ENCODE measurements at places on chromosomes 5 and 9.

DNA sequence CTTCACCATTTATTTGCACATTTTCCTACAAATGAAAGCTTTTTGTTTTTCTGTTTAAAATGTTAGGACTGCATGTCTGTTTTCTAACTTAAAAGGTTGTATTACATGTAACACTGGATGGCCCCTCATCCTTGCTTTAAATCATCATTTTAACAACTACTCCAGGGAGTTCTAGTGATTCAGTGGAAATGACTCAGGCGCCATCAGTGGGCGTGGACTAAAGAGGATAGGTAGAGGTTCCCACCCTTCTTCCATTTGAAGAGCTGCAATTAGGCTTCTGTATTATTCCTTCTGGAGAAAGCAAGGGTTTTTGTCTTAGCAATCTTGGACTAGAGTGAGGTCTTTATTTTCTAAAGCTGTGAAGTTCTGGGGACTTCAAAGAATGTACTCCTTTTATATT lies 213.7 kb downstream of the TMEM38B start:
- no peak for DNase-seq

GRCh38 chr9:74444369-74444768 lies 52.8 kb upstream of the RORB start:
- no peak for DNase-seq

DNA sequence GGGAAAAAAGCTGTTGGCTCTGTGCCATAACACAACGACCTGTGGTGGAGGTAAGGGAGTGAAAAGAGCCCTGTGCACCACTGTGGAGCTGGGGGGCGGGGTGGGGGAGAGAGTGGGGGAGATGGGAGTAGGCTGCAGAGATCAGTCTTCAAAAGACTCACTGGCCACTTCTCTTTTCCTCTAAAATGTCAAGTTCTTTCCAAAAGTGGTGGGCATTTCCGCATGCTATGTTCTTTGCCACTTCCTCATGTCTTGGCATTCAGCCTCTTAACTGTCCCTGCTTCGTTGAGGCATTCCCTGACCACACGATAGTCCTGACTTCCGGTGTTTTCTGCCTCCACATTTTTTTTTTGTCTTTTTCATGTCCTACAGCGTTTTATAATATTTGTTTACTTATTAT lies 2.4 kb upstream of the PPP2R2B start:
- no peak for DNase-seq

GRCh38 chr5:34998058-34998789 lies 49.5 kb downstream of the AGXT2 start:
- no peak for DNase-seq

DNA sequence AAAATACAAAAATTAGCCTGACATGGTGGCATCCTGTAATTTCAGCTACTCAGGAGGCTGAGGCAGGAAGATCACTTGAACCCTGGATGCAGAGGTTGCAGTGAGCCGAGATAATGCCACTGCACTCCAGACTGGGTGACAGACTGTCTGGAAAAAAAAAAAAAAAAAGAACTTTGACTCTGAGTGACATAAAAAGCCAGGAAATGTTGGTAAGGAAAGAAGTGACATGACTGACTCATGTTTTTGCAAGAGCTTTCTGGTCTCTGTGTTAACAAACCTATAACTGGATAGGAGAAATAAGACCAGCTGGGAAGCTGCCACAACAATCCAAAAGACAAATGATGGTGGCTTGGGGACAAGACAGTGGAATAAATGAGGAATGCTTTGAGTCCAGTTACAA lies 272.1 kb downstream of the HINT1 start:
- DNase-seq: no peak

- no peak for DNase-seq
These were observed 580.8 kb downstream of the BNC2 start for GRCh38 chr9:16289639-16290038.

DNA sequence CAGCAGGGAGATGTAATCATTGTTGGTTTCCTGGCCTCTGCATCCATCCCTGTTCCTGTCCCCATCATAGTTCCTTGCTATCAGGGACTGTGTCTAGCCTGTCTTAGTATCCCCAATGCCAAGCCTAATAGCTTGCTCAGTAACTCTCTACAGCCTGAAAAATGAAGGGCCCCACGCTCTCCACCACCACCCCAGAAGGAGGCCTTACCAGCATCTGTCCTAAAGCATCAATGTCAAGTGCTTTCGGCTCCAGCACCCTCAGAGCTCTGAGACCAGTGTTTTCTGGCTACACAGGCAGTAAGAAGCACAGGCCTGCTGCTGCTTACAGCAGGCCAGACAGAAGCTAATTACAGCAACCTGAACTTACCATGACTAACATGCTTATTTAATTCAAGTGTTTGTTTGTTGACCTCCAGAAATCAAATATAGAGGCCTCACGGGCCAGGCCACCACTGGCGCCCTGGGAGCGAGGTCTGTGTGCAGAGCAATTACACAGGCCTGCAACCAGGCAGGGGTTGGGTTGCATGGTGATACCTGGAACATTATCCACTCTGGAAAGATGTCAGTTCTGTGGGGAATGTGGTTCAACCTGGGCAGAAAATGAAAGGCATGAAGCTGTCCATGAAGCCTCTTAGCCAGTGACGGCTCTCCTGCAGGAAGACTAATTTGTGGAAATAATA lies 124.3 kb downstream of the SLC1A3 start:
- DNase-seq: no peak

DNA sequence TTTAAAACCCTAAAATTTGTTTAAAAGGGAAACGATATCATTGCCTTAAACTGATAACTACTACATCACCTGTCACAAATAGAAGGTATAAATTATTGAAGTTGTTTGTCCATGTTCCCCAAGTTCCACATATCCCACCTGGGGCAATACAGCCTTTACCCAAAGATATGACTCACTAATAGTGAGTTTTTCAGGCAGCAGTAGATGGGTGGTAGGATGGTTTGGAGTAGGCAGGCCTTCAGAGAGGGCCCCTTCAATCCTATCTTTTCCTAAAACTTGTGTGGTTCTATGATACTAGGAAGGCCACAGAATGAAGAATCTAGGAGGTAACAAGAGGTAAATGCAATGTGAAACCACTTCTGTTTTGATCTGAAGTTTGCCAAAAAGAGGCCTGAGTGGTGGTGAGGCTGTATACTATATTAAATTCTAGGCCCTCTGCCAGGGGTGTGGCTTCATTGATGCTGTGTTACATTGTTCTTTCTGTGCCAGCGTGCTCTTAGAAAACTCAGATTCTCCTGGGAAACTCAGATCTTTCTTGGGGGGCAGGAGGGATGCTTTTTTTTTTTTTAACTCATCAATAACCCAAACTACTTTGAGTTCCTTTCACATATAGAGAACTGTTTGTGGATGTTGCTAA lies 7.2 kb downstream of the CYSTM1 start:
- no peak for DNase-seq

DNA sequence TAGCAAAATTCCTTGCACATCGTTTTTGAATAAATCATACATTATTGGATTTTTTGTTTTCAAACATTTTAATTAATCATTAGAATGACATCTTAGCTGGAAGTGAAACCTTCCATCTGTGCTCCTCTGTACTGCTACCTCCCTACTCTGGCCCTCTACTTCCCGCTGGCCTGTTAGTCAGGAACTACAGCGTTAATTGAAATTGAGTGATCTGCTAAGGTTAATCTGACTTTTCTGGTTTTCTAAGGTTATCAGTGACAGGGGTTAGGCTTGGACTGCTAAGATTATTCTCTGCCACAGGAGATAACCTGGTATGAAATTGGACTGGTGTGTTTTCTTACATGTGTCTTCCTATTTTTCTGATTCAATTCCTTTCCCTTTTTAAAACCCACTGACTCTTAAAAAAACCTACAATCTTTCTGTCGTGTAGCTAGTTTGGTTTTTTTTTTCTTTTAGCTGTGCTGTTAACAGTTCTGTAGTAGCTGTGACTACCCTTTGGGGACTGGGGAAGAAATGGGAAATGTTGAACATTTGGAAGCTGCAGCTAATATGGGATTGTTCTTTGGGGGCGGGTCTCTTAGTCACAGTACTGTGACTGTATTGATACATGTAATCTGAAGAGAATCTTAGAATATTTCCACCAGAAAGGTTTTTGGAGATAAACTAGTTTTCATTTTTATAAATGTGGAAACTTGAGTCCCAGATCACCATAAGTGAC lies 4.6 kb downstream of the KIF2A start:
- no peak for DNase-seq

DNA sequence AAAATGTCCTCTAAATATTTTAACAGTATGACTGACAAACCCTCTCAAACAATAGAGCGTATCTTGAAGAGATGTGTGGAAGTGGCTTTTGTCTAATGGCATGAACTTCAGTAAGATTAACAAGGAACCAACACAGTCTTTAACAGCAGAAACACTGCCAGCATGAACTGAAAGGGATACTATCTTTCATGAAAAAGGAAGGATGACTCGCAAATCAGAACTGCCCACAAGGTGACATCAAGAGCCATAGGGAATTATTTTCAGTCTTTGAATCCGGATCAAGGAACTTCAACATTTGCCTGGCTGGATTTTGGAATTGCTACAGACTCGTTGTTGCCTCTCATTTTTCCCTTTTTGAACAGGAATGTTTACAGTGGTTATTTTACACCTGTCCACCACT lies 5.1 kb upstream of the HEXB start:
- no peak for DNase-seq
